ENCODE measurements at places on chromosomes 1 and 21.

- DNase-seq: no peak
These were observed 68.8 kb upstream of the RBM34 start for GRCh38 chr1:235229868-235230267.

- no peak for DNase-seq
These were observed 14.3 kb downstream of the TTLL10 start for GRCh38 chr1:1187938-1188337.

DNA sequence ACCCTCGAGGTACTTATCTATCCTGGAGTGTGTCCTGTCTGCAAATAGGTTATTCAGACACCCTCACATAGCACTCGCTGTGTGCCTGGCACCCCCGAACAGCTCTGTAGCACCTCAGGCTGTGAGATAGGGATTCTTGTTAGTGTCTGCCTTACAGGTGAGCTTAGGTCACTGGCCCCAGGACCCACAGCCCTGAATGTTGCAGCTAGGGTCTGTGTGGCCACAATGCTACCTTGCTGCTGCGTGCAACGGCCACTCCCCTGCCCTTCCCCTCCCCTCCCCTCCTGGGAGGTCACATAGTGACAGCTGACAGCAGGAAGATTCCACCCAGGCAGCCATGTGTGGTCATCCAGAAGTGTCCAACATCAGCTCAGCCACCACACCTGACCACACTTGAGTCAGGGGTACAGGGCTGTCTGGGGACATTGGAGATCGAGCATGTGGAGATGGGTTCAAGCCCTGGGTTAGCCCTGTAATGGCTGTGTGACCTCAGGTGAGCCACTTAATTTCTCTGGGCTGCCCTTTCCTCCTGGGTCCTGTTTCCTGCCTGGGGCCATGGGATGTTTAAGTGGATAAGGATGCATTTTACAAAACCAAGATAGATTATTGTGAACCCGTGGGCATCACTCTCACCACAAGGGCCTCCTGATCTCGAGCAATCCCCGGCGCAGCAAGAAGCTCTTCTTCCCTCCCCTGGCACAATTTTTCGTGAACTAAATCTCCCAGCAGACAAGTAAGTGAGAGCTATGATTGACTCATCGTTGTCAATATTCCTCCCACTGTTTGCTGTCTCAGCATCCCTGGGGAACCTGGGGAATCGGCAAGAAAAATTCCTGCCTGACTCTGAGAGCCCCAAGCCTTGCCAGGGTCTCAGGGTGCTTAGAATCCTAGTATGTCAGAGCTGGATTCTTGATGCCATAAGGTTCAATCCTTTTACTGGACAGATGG lies 208.7 kb downstream of the PTPRU start:
- DNase-seq: no peak

DNA sequence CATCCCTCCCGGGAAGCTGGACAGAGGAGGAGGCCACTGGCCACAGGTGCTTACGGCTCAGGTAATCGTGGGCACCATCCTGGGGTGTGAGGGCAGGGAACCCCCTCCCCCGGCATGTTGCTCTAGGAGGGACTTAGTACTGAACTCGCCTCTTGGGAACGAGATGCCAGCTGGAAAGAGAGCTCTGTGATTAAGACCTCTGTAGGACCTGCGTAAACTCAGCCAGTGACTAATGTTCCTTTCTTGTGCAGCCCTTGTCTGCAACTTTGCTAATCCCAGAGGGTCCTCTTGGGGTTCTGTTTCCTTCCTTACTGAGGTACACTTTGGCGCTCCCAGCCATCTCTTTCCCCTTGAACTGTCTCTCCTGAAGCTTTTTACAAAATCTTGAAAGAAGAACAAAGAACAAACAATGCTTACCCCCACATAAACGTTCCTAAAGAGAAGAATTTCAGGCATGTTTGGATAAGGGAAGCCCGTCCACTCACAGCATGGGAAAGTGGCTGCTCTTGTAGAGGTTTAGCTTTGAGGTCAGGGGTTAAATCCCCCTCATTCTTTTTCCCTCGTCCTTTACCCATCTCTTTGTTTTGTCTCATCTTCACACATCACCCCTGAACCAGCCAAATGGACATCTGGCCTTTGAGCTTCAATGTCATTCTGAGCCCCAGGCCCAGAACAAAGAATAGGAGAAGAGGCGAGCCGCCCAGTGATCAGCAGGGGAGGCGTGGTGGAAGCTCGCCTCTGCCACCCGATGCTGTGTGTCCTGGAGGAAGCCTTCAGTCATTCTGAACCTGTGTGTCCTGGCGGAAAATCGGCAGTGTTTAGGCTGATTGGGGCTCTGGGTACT lies 37.4 kb downstream of the CITED4 start:
- DNase-seq: no peak

- peak; percentile 4 for DNase-seq
These were observed 42.6 kb downstream of the KIRREL1 start for GRCh38 chr1:158035976-158036583.

DNA sequence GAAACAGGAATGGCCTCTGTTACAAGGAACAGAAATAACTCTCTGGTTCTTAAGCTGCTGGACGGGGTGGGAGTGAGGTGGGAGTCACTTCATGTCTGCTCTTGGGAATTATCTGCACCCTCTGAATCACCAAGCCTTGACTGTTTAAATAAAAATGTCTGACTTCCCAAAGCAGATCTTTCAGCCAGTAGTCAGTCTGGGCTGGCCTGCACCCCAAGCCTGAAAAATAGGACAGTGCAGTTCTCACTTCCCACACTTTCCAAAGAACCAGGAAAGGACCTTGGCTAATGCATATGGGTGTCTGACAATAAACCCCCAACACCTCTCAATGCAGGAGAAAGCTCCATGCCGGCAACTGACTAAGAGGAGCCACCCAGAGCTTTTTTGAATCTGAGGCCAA lies 796 bp downstream of the S100A7 start:
- no peak for DNase-seq

GRCh38 chr1:119917304-119918055 lies 21.2 kb upstream of the ADAM30 start:
- DNase-seq: no peak

- no peak for DNase-seq
These were observed 13.0 kb downstream of the VANGL1 start for GRCh38 chr1:115654663-115655305.
